ENCODE measurements at places on chromosomes 7 and 10. TPM values are rescaled to one million over a fixed set of nuclear protein-coding genes. Genes with fewer than 3 reads are reported as not detected.
A peak's percentile ranks its signal among the peaks of the same experiment; 100 is the strongest.

DNA sequence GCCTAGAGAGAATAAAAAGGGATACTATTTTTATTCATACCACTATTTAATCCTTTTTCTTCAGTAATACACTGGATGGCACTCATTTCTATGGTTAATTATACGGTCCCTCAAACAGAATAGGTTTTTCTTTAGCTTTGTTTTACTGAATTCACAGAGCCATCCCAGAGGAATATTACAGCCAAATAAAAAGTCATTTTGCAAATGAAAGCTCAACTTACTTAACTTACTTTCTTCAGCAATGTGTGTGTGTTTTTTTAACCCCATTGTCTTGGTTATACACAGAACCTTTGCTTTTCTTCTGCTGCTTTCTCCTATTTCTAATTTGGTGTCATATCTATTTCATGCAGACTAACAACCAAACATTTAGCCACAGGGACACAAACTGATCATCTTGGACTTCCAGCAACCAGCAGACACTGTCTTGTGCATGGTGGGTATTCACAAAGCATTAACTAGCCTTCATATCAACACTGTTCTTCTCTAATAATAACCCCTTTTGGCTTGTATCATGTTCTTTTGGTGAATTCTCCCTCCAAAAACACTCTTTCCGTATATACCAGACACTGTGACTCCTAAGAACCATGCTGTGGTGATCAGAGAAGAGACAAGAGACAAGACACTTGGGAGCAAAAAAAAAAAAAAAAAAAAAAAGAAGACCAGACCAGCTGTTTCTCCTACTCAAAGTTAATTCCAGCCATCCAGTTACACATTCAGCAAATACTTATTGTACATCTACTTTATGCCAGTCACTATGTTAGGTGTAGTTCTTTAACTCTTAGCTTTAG is 40.4 kb downstream of the PIP4K2A start:
- DNase-seq: no peak

- no peak for DNase-seq
Measured at GRCh38 chr10:78747401-78748234, 321.1 kb upstream of the ZMIZ1 start.

GRCh38 chr10:34802692-34803091 is 12.4 kb downstream of the PARD3 start:
- no peak for DNase-seq

DNA sequence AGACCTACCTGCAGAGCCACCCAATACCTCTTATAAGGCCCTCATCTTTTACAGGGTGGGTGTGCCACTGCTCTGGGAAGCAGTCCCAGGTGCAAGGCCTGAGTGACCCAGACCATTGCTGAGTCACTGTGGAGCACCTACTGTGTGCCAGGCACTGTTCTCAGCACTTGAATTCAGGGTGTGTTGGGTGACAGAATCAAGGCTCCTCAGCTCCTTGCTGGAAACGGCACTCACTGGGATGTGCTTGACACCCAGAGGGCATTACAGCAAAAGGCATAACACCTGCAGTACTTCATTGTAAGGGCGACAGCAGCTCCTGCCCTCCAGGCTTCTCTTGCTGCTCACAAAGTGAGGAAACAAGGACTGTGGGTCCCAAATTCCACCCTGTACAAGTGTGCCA is 7.1 kb downstream of the CAMK2B start:
- DNase-seq: no peak

GRCh38 chr10:124732931-124733570 is 11.1 kb downstream of the FAM53B start:
- DNase-seq: peak; percentile 57

- DNase-seq: no peak
Measured at GRCh38 chr7:14195079-14195478, 205.6 kb upstream of the ETV1 start.

Gene PAX4
- not detected for total RNA-seq

Gene HDAC9
- total RNA-seq: 0.74 TPM

GRCh38 chr7:29308424-29308823 is 113.8 kb downstream of the CHN2 start:
- DNase-seq: no peak

DNA sequence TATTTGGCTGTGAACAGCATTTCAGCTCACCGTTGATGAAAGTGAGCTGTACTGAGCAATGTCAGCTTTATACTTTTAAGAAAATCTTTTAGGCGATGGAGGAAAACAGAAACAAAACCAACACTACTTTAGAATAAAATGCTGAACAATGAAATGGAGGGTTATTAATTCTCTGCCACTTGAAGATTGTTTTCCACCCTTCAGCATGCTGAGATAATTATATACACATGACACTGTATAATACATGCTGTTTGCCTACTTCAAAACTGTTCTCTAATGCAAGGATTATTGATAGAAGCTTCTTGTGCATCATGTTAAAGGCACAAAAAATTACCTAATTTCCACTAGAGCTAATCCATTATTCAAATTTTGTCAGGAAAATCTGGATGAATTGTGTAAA is 66.8 kb downstream of the CACNA2D1 start:
- DNase-seq: no peak

Gene FXYD4
- total RNA-seq: not detected

Gene PTPN20
- total RNA-seq: 0.78 TPM
